SW 1271 (cell line): ENCODE measurements at places on chromosomes 5 and 9.

DNA sequence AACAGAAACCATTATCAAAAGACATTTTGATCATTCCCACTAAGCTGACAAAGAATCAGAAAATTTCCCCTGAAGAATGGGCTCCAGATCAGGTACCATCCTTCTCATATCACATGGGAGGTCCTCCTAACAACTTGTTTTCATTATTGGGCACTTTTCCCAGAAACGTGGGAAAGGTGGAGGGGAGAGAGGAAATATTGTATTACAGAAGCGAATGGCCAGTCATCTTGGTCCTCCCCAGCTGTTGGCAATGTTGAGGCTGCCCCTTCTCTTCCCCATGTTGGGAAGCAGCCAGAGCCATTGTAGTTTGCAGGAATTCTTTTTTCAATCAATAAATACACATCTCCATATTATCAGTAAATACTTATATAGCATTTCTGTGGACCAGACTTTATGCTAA, 126.2 kb upstream of the ZNF608 start:
- no peak for DNase-seq

- DNase-seq, result no peak
These were observed 203.6 kb upstream of the PRDM9 start for GRCh38 chr5:23303836-23304235.

GRCh38 chr5:3996707-3997336, 401.2 kb downstream of the IRX1 start:
- DNase-seq, result no peak

GRCh38 chr5:65061250-65061973, 292.7 kb downstream of the CWC27 start:
- no peak for DNase-seq

DNA sequence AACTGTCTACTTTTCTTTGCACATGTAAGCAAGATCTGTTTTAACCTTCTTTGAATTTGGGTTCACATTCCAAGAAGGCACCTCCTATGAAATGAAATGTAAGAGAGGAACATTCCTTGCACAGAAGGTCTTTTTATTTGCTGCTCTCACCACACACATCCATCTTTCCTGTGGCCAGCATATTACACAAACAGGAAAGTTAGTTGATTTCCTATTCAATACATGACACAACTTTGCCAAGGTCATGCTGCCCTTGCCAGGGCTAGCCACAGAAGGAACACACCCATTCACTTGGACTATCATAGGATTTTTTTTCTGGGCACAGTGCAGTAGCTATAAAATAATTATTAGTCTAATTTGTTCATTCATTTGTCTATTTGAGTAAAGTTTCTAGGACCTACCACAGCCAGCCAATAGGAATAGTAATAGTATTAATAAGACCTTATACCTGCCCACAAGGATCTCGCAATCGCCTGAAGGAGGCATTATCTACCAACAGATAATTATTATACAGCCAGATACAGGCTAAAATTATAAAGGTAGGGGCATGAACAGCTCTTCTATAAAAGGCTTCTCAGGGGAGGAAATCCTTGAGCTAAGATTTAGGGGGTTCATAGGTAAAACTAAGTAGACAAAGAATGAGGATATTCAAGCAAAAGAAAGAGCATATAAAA, 78.1 kb upstream of the NREP start:
- DNase-seq, result no peak
